Epithelial cell of esophagus (primary cell): ENCODE measurements at places on chromosomes 16 and 17.

GRCh38 chr16:1946495-1947368 lies 3.7 kb upstream of the MSRB1 start:
- DNase-seq, result no peak

DNA sequence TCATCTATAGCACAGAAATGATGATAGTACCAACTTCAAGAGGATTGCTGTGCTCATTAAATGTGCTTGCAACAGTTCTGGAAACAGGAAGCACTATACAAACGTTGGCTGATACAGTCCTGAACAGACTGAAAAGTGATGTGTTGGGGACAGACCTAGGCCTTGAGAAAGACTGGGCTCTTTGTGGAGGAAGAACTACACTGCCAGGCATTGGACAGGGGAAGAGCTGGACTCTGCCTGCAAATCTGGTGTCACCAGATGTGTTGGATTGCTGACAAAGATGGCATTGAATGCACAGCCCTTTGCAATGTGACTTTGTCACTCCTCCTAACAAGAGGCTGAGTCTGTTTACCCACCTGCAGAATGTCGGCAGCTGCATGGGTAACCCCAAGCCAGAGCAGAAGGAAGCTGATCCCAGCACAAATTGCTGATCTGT lies 12.4 kb upstream of the ST6GALNAC2 start:
- DNase-seq, result no peak

DNA sequence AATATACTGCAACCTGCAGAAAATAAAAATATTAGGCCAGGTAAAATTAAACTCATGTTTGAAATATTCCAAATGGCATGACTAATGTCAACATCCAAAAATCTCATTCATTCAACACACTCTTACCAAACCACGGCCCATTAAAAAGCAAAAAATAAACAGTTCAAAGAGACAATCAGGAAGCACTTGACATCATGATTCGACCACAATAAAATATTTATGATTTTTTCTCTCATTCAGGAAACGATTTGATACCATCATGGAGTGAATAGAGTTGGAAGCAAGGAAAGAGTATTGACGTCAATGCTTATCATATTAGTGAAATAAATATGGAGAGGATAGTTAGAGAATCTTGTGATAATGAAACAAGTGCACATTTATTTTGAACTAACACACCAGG lies 354.1 kb downstream of the KCNJ2 start:
- no peak for DNase-seq

- DNase-seq, result no peak
Measured at GRCh38 chr16:89934611-89935553, 11.7 kb downstream of the TUBB3 start.

DNA sequence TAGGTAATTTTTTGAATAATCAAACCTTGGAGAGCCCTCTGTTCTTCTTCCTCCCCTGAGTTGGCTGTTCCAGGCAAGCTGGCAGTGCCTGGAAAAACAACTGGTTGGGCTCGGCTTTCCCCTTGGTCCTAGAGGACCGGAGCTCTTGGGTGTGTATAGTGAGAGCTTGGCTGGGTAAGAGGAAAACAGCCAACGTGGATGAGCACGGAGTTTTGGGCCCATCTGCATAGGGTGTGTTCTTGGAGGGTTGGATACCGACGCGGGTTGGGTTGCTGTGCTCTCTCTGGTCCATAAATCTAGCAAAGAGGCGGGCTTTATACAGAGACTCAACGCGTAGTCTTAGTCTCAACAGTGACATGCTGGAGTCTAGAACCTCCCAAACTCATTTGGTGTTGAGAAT lies 23.2 kb downstream of the ITGB3 start:
- DNase-seq, result peak; percentile 66

- no peak for DNase-seq
Measured at GRCh38 chr17:30957741-30958140, 13.1 kb upstream of the RNF135 start.

DNA sequence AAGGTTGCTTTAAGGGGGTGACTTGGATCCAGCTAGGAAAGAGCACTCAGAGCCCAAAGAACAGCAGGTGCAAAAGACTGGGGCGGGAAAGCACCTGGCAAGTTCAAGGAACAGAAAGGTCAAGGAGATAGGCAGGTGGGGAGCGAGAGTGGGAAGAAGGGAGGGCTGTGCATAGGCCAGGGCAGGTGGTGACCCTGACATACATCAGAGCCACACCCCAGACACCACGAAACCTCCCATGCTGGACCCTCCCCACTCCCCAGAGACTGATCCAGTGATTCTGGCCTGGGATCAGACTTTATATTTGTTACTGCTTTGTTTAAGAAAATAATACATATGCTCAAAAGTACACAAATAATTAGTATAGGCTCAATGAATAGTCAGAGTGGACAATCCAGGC lies 48.5 kb upstream of the RBFOX3 start:
- no peak for DNase-seq
